Astrocyte (in vitro differentiated cells and primary cell): ENCODE measurements at places on chromosomes 13 and 19.

GRCh38 chr19:33147538-33147937 lies 15.6 kb downstream of the WDR88 start:
- DNase-seq, result no peak

DNA sequence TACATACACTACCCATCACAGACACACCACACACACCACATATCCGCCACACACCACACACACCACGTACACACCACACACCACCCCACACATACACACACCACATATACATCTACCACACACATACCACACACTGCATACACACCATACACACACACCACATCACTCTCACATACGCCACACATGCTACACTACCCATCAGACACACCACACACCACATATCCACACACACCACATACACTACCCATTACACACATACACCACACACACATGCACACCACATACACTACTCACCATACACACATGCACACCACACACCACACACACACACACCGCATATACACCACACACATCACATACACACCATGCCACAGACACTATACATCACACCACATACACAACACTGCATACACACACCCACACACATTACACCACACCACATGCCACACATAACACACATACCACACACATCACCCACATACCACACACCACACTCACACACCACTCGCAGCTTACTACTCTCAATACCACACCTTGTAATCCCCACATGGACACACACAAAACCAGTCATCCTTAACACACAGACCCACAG lies 9.5 kb downstream of the ERFL start:
- peak; percentile 59 for DNase-seq

DNA sequence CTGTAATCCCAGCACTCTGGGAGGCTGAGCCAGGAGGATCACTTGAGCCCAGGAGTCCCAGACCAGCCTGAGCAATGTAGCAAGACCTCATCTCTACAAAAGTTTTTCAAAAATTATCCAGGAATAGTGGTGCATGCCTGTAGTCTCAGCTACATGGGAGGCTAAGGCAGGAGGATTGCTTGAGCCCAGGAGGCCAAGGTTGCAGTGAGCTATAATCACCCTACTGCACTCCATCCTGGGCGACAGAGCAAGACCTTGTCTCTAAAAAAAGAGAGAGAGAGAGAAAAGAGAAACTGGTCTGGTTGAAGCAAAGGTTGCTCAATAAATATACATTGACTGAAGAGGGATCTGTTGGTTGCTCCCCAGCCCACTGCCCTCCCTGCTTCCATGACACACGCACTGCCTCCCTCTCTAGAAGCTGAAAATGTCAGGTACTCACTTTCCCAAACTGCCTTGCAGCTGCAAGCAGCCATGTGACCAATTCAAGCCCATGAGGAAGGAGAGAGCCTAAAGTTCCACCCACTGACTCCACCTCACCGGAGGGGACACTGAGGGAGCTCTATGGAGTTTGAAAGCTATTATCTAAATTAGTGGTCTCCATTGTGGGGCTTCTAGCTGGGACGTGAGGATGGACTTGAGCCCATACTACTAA lies 14.0 kb downstream of the CEACAM16 start:
- DNase-seq, result no peak

DNA sequence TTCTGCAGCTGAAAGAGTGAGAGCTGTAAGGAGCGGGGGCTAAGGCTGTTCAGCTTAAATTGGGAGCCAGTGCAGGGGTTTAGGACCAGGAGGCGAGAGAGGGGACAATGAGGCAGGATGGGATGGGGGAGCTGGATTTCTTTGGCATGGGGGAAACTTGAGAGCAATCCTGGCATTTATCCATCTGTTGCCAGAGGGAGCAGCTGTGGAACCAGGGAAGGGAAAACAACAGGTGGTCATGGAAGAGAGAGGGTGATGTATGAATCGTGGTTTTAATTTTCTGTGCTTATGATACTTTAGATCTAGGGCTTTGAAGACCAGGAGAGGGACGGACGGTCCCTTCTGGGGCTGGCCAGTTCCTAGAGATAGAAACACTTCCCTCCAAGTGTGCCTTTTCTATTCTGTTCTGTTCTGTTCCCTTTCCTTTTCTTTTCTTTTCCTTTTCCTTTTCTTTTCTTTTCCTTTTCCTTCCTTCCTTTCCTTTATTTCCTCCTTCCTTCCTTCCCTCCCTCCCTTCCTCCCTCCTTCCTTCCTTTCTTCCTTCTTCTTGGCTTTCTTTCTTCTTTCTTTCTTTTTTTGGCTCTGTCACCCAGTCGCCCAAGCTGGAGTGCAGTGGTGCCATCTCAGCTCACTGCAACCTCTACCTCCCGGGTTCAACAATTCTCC lies 16.0 kb upstream of the CCL25 start:
- DNase-seq, result no peak

- DNase-seq, result peak; percentile 61
Measured at GRCh38 chr19:21848706-21849105, 12.7 kb upstream of the ZNF43 start.

DNA sequence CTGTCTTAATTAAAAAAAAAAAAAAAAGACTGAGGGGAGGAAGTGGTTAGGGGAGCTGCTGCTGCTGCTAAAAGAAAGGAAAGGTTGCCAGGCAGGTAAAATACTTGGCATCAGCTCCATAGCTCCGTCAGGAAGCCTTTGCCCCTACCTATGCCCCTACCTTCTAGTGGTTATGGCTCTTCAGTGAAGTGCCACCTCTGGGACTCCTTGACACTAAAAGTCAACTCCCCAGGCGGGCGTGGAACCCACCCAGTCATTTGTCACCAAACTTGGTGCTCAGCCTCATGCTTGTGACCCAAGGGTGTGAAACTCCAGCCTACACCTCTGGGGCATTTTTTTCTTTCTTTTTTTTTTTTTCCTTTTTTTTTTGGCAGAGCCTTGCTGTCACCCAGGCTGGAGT lies 4.9 kb upstream of the NECTIN2 start:
- no peak for DNase-seq

- peak; percentile 60 for DNase-seq
Measured at GRCh38 chr13:110422913-110423688, 116.0 kb downstream of the COL4A2 start.

DNA sequence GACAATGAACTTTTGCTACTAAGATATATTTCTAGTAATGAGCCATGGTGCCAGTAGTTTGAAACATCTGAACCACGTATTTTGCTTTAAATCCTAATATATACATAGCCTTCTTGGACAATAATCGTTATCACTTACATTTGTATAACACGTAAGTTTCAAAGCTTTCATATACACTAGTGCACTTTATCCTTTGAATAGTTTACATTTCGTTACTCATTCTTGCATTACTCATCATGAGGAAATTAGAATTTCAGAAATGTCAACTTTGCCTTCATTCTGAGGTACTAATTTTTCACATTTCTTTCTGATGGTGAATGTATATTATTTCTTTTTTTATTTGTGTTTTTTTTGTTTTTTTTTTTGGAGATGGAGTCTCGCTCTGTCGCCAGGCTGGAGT lies 5.8 kb downstream of the KBTBD7 start:
- peak; percentile 32 for DNase-seq

DNA sequence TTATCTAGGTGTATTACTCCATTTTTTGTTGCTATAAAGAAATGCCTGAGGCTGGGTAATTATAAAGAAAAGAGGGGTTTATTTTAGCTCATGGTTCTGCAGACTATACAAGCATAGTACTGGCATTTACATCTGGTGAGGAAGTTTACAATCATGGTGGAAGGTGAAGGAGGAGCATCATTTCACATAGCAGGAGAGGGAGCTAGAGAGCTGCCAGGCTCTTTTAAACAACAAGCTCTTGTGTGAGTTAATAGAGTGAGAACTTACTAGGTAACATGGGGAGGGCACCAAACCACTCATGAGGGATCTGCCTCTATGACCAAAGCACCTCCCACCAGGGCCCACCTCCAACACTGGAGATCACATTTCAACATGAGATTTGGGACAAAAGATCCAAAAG lies 221.7 kb upstream of the GPC6 start:
- DNase-seq, result no peak

DNA sequence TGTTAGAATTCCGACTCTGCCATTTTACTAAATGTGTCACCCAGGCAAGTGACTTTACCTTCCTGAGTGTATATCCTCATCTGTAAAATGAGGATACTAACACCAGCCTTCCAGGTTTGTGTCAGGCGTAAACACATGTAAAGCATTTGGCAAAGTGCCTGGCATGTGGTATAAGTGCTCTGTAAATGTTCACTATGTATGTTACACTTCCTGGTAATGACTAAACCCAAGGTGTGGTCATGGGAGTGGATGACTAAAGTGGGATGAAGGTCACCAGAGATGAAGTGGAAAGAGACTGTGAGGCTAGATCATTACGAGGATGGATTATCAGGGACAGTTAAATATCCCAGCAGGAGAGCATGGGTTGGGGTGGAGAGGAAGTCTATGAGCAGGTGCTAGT lies 25.6 kb downstream of the DEDD2 start:
- DNase-seq, result peak; percentile 60

GRCh38 chr13:75512253-75512652 lies 25.4 kb downstream of the COMMD6 start:
- DNase-seq, result no peak

DNA sequence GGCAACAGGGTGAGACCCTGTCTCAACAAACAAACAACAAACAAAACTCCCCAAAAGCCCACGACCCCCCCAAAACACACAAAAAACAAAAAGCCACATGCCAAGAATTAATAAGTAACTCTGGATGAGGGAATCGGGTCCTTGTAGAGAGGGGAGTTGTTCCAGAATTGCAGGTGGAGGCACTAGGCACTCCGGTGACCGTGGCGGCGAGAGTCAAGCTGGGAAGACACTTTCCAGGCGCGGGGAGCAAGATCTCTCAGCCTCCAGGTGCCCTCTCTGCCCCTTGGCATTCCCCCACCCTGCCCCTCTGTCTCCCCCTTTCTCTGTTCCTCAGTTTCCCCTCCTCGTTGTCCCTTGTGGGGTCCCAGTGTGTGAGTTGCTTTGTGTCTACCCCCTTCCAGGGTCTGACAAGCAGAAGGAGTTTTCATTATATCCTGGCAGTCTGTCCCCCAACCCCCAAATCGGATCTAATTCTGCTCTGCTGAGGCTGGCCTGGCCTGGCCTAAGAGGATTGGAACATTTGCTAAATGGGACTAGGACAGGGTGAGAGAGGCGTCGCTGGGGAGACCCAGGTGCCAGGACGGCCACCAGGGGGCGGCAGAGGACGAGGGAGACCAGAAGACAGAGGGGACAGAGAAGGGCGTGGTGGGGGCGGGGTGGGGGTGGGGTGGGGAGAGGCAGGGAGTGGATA lies 8.3 kb upstream of the CRX start:
- no peak for DNase-seq

GRCh38 chr13:75931116-75931515 lies 295.0 kb downstream of the LMO7 start:
- DNase-seq, result peak; percentile 46

DNA sequence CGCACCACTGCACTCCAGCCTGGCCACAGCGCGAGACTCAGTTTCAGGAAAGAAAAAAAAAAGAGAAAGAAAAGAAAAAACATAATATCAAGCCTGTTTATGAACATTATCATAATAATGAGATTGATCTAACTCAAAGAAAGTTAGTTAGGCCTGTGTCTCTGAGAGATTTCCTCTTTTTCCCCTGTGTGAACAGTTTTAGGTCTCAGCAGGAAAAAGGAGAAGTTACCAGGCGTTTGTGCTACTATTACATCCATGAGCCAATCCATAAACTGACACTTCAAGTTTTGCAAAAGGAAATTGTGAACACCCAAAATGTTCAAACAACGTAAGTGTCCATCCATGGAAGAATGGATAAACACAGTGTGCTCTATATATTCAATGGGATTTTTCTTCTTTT lies 3.8 kb downstream of the TARM1 start:
- no peak for DNase-seq

DNA sequence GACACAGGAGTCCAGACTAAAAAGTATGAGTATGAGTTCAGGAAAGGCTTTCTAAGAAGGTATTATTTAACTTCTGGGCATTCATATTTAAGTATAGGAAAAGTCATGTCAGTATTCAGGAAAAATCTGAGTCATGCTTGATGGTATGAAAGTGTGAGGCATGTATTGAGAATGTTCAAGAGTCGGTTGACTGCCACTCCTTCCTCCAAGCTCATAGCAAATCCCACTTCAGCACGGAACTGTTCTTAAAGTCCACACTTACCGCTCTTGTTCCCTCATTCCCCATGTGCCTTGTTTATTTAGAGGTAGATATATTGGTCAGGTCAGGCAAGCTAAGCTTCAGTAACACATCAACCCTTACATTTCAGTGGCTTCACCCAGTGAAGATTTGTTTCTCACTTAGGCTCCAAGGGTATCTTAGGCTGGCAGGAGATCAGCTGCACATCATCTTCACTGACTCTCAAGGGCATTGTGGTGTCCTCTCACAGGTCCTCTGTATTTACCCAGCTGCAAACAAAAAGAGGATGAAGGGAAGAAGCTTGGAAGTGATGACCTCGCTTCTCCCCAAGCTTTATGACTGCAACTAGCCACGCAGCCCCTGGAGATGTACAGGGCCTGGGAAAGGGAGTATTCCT lies 1189.2 kb downstream of the EFNB2 start:
- peak; percentile 92 for DNase-seq

GRCh38 chr19:19451429-19452242 lies 46.2 kb downstream of the GATAD2A start:
- DNase-seq, result peak; percentile 51

- DNase-seq, result peak; percentile 16
Measured at GRCh38 chr13:76890021-76890420, 3.8 kb upstream of the KCTD12 start.

DNA sequence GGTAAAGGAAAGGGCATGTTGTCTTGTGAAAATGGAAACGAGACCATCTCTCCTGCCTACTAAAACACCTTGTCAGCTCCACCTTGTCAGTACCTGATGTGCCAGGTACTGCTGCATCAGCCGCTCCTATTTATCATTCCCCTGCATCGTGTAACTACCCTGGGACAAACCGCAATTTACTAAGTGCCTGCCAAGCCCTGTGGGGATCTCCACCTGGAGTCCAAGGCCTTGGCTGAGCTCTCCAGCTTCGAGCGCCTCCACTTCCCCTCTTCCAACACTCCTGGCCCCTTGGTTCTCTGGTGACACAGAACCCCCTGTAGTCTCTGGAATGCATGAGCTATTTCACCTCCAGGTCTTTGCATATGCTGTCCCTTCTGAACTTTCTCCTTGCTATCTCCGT lies 25.9 kb upstream of the CCNP start:
- DNase-seq, result no peak

DNA sequence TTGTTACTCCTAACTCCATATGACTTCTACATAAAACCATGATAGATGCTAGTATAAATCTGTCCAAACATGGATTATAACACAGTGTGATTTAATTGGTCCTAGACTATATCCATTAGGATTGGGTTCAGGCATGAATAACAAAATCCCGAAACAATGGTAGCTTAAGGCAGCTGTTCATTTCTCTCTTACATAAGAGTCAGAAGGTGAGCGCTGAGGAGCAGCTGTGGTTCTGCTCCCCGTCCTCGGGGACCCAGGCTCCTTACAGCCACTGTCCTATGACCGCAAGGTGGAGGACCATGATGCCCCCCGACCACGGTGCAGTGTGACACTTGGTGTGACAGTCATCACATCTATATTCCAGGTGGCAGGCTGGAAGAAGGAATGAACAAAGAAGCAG lies 145.8 kb downstream of the SLC7A1 start:
- DNase-seq, result no peak
